Kidney epithelial cell (primary cell): ENCODE measurements at places on chromosomes 4 and X.

DNA sequence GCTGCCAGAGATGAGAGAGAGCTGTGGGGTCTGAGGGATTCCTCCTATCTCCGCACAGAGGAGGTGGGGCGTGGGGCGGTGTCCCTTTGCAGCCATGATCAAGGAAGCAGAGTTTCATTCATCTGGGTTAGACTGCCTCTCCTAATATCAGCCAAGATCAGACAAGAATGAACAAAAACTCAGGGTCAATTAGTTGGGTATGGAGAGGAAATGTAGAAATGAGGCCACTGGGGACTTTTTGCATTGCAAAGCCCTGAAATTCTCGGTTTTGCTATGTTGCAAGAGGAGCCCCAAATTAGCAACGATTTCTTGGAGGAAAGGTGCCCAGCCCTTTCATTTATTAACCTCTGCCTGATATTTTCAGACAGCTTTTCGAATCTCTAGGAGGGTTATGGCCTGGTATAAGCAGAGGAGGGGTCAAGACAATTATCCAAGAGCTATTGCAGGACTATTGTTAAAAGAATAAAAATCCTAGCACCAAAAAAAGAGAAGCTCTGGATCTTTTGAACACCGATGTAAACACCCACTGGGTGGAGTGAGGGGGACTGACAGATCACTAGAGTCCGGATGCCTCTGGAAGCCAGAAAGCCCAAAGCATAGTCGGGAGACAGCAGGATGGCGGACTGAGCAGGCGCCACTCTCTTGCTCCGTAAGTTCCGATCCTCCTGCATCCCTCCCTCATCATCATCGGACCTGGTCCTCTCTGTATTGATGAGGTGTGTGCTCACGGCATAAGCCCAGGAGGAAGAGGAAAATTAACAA is 34.4 kb upstream of the ACSL1 start:
- DNase-seq: no peak

DNA sequence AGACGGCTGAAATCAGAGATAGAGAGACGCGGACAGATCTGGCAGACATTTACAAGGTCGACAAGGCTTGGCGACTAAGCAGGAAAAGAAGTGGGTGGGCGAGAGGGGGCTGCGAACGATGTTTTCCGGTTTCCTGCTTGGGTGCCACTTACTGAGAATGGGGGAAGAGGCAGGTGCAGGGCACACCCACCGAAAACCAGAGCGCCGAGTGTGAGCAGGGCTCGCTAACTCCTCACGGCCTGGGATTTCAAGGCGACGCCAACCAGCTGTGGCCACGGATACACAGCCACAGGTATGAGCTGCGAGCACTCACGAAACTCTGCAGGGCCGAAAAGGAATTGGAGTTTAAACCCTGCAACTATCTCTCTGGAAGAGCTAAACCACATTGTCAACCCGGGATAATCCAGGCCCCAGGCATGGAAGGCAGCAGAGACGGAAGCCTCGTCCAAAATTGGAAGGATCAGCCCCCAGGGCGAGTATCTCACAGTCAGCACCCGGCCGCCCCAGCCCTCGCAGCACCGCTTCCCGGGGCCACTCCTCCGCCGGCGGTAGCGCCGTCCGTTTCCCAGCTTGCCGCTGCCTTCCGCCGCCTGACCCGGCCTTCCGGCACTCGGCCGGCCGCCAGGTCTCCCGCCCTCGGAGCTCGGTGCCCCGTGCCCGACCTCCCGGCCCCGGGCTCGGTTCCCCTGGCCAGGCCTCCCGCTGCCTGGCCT is 778 bp downstream of the CASP3 start:
- no peak for DNase-seq

GRCh38 chr4:101174679-101175345 is 172.5 kb downstream of the PPP3CA start:
- DNase-seq: no peak

GRCh38 chr4:147578051-147578476 is 39.1 kb upstream of the TMEM184C start:
- peak; percentile 95 for DNase-seq

GRCh38 chr4:118765399-118765798 is 70.5 kb downstream of the SEC24D start:
- peak; percentile 81 for DNase-seq

- no peak for DNase-seq
These were observed 37.2 kb upstream of the PPP2R2C start for GRCh38 chr4:6509587-6509986.

DNA sequence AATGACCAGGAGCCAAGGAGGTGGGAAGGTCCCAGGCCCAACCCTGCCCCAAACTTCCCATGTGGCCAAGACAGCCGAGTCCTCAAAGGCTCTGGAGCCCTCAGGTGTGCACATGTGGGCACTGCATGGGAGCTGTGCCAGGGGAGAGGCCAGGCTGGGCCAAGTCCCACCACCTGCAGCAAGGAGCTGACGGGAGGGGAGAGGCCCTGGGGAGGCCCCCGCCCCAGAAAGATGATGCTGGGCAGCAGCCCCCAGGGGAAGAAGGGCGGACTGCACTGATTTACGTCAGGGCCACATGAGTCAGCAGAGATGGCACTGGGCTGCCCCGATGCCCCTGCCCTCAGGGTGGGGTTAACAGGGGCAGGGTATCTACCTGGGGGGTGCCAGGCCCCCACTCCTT is 1.4 kb downstream of the L1CAM start:
- no peak for DNase-seq

DNA sequence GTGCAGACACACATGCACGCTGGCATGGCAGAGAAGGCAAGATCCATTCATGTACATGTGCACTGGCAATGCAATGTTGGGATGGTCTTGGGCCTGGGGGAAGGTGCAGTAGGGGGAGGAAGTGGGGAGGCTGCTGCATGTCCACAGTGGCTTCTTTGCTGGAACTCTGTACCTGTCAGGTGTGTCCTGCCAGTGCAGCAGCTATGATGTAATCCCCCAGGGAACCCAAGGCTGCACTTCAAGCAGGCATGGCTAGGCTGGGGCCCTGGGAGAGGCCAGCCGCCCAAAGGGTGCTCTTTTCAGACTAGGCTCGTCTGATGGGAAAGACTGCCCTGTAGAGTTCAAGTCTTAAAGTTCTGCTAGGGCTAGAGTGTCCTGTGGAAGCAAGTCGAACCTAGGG is 1304.0 kb downstream of the FAM133A start:
- no peak for DNase-seq

DNA sequence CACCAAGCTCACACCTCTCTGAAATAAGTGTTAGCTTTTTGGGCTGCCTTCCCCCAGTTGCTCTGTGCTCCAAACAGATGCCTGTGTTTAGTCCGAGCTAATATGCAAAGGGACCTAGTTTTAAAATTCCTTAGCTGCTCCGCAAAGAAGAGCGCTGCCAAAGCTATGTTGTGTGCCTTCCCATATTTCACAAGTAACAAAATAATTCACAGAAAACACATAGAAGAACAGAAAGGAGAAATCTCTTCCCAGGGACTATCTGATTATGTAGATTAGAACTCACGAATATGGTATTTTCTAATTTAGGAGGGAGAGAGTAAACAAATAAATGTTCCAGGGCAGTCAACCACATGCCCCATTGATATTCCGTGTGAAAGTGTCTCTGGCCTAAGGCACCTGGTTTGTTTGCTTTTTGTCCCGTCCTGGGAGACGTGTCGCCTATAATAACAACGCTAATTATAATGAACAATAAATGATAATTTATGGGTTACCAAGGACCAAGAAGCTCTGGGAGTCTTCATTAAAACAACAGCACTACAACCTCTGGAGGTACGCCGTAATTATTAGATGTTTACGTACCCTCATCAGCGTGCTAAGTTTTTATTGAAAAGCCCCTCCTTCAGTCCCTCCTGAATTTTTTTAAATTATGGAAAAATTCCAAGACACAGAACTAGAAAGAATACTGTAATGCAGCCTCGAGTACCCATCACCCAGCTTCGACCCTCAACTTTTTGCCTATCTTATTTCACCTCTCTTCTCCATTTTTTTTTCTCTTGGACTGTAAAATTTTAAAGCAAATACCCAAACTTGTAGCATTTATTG is 1.2 kb upstream of the CCNG2 start:
- no peak for DNase-seq

DNA sequence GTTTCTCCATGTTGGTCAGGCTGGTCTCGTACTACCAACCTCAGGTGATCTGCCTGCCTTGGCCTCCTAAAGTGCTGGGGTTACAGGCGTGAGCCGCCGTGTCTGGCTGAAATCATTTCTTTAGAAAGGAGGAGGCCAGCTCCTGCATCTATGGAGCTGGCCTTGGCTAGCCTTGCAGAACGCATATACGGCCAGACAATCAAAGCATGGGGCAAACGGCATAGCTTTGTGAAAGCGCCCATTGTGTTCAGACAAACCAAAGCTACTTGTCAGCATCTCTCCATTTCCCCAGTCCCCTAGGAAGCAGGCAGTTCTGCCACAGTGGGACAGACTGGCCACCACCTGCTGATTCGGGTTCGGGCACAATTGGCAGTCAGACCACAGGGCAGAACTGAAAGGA is 48.9 kb upstream of the IQSEC2 start:
- DNase-seq: no peak

DNA sequence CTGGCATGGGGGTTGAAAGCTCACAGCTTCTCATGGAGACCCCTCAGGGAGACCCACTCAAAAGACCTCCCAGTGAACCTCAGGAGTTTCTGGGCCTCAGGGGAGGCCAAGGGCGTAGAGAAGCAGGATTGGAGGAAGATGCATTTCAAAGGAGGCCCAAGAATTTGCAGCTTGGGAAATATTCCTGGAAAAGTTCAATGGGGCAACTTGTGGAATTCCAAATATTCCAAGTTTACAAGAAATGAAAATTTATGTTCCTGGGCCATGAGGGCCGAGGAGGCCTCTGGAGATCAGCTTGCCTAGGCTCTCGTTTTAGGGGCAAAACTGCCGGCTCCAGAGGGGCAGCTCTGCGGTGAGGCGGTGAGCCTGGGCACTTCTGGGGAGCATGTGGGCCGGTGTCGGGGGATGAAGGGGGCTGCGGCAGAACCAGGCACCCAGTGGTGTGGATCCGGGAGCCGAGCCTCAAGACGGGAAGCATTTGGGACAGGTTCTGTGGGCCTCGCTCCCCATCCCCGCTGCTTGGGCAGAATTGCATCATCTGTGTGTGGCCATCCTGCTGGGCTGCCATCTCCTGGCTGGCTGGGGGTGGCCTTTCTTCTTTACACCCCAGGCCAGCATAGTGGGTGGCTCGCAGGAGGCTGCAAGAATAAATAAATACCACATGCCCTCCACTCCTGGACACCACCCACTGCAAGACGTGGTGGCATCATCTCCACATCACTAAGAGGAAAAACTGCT is 54.6 kb upstream of the GPR78 start:
- DNase-seq: no peak

DNA sequence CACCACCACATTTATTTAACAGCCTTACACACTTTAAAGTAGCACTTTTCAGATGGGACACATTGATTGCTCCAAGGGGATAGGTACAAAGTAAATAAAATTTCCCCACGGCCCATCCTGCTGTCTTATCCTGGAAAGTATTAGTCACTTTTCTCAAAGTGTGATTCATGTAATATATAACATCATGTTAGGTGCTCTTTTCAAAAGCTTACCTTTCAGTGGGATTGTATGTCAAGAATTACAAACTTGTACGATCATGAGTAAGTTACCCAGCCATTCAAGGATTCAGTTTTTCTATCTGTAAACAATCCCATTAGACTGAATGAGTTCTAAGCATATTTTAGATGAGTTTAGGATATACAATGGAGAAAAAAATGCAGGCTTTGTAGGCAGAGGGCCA is 876.6 kb upstream of the GRID2 start:
- no peak for DNase-seq

GRCh38 chr4:37935026-37935425 is 25.2 kb upstream of the PTTG2 start:
- no peak for DNase-seq

DNA sequence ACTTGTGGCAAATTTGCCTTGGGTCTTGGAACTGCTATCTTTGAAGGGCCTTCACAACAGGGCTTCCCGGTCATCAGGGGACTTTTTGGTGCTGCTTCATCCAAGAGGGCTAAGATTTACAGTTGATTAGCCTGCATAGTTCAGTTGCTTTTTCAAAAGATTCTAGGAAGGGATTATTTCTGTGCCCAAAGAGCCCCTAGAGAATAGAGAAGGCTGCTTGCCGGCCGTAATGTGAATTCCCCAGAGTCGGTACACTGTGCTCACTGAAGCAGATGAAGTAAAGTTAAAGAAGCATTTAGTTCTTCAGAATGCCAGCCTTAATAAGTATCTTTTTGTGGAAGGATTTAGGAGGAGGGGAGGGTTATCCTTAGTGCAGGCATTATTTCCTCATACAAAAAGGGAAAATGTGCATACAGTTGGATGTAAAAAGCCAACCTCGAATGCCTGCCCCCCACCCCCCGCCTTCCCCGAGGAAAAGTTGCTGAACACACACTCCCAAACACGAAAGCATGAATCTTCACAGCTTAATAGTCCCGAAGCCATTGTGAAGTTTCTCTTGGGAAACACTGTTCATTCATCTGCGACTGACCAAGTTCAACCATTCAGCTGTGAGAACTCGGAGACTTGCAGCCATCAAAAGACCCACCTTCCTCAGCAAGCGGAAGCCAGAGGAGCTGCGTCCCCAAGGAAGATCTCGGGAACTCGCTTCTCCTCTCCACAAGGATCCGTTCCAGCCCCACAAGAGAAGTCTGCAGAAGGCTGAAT is 47.6 kb downstream of the ANOS1 start:
- DNase-seq: no peak

- DNase-seq: no peak
These were observed 74.0 kb downstream of the STK32B start for GRCh38 chr4:5125321-5125720.

- no peak for DNase-seq
These were observed 38.2 kb downstream of the CSN3 start for GRCh38 chr4:70280567-70280966.

DNA sequence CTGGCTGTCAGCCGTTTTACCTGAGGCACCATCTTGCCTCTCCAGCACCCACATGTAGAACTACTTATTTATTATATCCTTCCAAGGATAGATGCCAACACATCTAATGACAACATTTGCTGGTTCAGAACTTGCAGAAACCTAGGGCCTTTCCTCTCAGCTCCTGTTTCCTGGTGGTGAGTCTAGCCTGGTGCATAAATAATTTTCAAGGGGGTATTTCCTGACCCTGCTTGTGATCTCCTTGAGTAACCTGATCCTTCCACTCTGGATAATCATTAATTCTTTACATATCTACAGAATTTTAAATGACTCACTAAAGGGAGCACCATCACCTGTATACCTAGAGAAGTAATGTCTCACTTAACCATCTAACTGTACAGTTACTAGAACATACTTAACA is 153.4 kb downstream of the PPARGC1A start:
- DNase-seq: no peak

- DNase-seq: no peak
These were observed 681 bp upstream of the UPF3B start for GRCh38 chrX:119853444-119853843.

- DNase-seq: no peak
These were observed 12.2 kb downstream of the SULT1B1 start for GRCh38 chr4:69748173-69748572.

GRCh38 chrX:55008571-55009358 is 8.6 kb downstream of the APEX2 start:
- no peak for DNase-seq

- no peak for DNase-seq
These were observed 1.1 kb downstream of the OGT start for GRCh38 chrX:71533851-71534561.

DNA sequence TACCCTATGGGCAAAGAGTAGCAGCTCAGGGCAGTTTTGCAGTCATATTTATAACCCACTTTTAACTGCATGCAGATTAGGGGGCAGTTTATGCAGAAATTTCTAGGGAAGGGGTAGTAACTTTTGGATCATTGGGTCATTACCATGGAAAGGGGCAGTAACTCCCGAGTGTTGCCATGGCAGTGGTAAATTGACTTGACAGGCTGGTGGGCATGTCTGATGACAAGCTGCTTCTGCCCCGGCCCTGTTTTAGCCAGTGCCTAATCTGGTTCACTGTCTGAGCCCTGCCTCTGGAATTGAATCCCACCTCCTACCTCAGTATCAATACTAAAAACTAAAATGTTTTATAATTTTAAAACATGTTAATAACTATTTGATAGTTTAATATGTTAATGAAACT is 362.1 kb upstream of the ATOH1 start:
- no peak for DNase-seq
